Muscle of leg (tissue), 16 donors: ENCODE measurements at places on chromosomes 6 and 20.

DNA sequence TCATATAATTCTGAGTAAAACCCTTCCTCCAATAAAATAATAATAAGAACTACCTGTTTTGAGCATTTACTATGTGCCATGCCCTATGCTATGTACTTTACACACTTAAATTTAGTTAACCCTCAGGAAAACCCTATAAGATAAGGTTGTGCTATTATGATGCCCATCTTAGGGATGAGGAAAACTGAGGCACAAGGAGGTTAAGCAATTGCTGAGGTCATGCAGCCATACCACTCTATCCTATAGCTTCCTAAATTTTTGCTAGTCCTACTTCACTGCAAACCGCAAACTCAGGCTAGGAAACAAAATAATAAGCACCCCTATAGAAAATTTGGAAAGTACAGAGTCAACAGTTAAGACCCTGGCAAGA, 38.9 kb upstream of the GFOD1 start:
- DNase-seq, result no peak

- DNase-seq, result no peak
Measured at GRCh38 chr6:111838749-111839484, 34.3 kb downstream of the FYN start.

- DNase-seq, result peak; percentile 67
Measured at GRCh38 chr20:38680500-38681306, 43.6 kb upstream of the SLC32A1 start.

- peak; percentile 27 for DNase-seq
Measured at GRCh38 chr20:25544311-25544710, 41.0 kb downstream of the NINL start.

DNA sequence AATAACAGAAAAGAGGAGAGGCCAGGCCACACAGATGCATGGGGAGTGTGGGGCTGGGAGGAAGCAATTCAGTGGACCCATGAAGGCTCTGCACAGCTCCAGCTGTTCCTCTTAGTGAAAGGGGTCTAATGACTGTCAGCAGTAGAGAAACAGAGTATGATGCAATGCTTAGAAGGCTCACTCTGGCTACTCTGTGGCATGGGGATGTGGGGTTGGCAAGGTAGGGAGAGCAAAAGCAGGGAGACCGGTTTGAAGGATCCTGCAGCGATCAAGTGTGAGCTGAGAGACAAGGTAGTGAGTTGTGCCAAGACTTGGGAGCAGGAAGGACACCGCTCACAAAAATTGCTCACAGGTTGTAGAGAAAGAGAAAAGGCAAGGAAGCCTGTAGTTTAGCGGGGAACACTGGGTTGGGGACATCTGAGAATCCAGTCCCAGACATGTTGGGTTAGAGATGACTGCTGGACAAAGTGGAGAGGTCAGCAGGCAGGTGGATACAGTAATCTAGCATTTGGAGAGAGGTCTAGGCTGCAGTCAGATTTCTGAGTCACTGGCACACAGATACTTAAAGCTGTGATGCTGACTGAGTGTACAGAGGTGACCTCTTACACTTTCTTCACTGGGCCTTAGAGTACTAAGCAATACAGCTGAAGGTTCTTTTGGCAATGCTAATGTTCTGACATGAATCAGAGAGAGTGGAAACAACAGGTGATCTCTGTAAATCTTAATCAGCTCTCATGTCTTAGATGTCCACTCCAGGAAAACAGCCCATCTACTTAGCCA, 27.1 kb downstream of the NAPB start:
- DNase-seq, result no peak
